ENCODE measurements at places on chromosomes 12 and 14. TPM values are rescaled to one million over a fixed set of nuclear protein-coding genes. Genes with fewer than 3 reads are reported as not detected.

DNA sequence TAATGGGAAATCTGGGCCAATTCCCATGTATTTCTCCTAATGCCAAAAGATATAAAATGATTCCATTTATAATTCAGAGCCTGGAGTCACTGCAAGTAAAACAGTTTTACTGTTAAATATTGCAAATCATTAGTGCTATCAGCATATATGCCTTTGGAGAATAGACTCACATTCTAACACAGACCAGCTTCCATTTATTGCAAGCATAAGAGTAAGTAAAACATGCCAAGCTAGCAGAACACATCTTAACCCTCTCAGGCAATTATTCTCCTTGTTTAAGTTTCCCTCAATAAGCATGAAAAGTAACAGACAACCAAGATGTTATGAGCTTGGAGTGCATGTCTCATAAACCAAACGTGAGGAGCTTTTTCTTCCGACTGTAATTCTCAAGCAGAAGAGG is 173.9 kb upstream of the GRIP1 start:
- DNase-seq, result no peak

DNA sequence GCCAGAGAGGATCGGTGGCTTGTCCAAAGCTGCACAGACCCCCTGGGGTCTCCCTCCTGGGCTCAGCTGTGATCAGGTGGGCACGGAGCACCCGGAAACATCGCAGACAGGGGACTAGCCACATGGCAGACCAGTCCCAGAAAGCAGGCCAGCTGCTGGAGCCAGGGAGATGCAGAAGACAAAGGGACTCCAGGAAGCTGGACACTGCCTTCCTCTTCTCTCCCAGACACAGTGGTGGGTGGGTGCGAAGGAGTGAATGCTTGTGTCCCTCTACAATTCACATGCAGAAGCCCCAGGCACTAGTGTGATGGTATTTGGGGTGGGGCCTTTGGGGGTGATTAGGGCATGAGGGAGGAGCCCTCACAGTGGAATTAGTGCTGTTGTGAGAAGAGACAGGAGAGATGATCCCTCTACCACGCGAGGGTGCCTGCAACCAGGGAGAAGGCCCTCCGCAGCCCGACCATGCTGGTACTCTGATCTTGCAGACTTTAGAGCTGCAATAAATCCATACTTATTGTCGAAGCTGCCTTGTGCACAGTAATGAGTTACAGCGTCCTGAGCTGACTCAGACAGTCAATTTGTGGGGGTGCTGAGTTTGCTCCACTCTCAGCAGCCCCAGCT is 95.2 kb downstream of the CALM1 start:
- DNase-seq, result no peak

EML1 gene
- 35.3 TPM for total RNA-seq

SETD1B gene
- 31.2 TPM for total RNA-seq

GRCh38 chr12:32476446-32476845 is 77.1 kb downstream of the FGD4 start:
- DNase-seq, result no peak

RNF41 gene
- total RNA-seq, result 35.3 TPM

LRRC43 gene
- total RNA-seq, result 1.5 TPM

DNA sequence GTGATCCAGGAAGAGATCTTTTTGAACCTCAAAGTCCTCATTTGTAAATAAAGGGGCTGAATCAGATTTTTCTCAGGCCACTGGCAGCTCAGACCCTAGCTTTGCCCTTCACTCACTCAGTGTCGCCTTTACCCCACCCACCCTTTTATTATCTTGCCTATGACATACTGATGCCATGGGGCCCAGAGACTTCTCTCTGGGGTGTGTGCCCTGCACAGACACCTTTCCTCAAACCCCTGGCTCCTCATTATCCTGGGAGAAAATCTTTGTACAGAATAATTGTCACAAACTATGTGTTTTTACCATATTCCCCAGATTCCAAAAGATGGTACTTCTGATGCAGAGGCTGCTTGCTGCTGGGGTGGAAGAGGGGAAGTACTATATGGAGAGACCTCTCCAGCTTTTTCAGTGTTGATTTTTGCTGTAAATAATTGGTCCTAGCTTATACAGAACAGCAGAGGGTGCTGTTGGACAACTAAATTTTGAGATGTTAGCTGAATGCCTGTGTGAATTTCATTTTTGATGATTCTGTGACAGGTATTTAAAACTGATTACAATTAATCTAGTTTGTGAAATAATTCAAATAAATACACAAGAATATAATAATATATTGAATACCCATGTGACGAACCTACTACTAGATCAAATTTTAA is 53.9 kb upstream of the DCD start:
- DNase-seq, result no peak

DNA sequence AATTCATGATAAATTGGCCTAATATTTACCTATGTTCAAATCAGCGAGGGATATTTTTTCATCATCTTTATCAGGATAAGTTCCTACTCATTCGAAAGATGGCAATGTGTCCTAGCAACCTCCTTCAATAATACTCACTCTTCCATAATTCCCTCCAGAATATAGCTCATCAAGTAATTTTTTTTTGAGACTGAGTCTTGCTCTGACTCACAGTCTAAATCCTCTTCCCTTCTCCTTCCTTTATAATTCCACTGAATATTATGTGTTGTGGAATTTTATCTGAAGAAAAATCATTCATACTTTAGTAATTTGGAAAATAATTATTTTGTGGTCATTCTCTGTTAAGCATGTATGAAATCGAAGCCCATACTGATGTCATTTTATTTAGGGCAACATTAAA is 663.8 kb downstream of the FLRT2 start:
- DNase-seq, result no peak

- no peak for DNase-seq
These were observed 57.5 kb upstream of the PTGR2 start for GRCh38 chr14:73794146-73794545.

OAS1 gene
- total RNA-seq, result 4.5 TPM

- DNase-seq, result no peak
These were observed 13.2 kb upstream of the CACNA2D4 start for GRCh38 chr12:1931642-1932041.

TCL1B gene
- total RNA-seq, result not detected

DNA sequence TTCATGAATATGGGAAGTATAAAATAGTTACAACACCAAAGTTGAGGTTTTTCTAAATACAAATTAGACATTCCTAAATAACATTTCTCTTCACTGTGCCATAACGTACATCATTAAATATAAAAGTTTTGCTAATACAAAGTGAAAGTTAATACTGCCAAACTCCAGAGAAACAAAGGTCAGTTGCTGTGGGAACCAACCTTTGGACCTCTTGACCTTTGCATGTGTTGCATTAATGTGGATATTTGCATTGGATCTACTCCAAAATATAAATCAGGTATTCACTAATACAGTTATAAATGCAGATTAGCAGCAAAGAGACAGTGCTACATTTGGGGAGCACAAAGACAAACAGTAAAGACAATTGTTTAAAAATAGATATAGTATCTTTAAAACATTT is 366.0 kb upstream of the USP15 start:
- DNase-seq, result no peak

DNA sequence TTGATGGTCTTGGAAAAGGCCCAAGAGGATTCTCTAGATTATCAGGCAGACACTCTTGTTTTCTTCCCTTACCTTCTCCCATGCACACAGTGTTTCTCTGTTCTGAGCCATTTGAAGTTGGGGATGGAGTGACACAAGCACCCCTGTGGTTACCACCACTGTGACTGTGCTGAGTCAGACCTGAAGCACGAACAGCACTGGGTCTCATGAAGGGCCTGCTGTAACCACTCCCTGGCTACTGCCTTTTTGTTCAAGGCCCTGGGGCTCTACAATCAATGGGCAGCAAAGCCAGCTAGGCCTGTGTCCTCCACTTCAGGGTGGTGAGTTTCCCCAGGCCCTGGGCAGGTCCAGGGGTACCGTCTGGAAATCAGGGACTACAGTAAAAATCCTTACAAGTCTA is 65.5 kb downstream of the TSPAN8 start:
- DNase-seq, result no peak

DNA sequence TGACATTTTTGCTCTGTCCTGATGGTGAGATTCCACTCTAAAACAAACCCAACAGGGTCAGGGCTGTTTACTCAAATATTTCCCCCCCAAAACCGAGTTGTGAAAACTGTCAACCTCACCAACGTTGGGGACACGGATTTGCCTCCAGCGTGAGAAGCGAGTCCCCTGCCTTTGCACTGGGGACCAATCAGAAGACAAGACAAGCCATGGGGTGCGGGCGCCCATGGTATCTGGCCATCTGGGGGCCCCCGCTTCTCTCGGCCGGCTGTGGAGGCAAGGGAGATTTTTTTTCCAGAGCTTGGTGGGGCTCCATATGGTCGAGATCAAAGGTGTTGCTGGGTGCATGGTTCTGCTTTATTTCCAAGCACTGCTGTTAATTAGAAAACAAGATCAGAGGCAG is 272.1 kb downstream of the BCL11B start:
- no peak for DNase-seq

GRCh38 chr12:111437816-111438454 is 32.2 kb downstream of the SH2B3 start:
- no peak for DNase-seq

SLCO1A2 gene
- total RNA-seq, result not detected
